Frontal cortex (tissue), 4 donors: ENCODE measurements at places on chromosomes 12 and 14. TPM values are rescaled to one million over a fixed set of nuclear protein-coding genes. Genes with fewer than 3 reads are reported as not detected.

GRCh38 chr14:75331471-75331870, 52.8 kb downstream of the FOS start:
- no peak for DNase-seq

GRCh38 chr12:53567961-53568808, 58.0 kb downstream of the ATF7 start:
- no peak for DNase-seq

- no peak for DNase-seq
These were observed 638 bp downstream of the LAG3 start for GRCh38 chr12:6772726-6773589.

DNA sequence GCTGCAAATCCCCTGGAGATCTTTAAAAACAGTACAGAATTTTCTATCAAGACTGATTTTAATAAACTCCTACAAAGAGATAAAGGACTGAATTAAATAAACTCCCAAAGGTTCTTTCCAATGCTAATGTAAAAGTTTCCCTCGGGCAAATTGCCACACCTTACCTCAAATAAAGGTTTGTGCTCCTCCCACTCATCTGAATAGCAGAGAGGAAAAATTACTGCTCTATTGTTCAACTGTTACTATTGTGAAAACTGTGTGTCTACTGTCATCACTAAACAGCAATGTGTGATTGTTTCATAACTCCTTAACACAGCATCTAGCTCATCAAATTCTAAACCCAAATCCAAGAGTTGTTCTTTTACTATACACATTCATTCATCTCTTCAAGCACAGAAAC, 3.2 kb downstream of the SPTLC2 start:
- no peak for DNase-seq

DNA sequence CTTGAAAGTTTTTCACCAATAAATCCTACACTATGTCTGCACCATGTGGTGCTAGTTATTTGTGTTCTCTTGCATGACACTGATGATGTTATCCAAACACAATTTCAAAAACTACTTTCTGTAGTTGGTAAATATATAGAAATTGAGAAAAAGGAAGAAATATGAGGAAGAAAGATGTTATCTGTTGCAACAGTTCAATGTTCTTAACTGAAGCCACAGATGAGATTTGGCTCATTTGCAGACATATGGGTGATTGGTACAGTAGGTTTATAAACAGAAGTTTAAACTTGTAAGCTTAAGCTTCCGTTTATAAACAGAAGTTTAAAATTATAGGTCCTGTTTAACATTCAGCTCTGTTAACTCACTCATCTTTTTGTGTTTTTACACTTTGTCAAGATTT, at the start of gene CLEC12A:
Gene CLEC12A, plus strand, starts transcription at position 229 of the 400 bp plus-strand sequence. CDS start 188 bp downstream, outside the sequence.
- no peak for DNase-seq

DNA sequence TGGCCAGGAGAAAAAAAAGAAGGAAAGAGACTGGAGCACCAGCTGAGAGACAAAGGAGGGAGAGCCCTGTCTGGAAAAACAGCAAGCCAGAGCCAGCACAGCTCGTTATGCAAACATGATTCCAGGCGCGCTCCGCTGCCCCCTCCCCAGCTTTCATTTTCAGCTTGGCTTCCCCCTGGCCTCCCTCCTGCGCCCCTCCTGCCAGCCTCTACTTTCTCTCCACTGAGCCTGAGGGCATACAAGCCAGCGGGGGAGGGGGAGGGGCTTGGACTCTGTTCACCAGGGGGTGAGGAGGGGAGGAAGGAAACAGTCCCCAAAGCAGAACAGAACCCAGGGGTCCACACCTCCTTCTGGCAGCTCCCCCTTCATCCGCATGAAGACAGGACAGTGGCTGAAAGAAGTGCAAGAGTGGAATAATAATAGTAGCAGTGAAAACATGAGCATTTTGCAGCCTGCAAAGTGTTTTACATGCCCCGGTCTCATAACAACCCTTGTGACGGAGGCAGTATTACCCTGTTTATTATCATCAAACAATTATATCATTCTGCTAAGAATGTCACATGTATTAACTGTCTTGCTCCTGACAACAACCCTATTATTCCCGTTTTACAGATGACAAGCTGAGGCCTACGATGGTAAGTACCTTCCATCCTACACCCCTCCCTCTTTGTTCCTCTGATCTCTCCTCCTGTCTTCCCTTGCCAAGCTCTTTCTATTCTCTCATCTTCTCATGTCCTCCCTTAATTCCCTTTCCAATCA, 24.2 kb downstream of the SMUG1 start:
- DNase-seq: no peak

GRCh38 chr12:42262271-42262670, 24.2 kb upstream of the YAF2 start:
- DNase-seq: no peak

GRCh38 chr12:32659908-32660440, 19.1 kb upstream of the DNM1L start:
- DNase-seq: no peak

GRCh38 chr12:26595806-26596205, 237.2 kb downstream of the ITPR2 start:
- no peak for DNase-seq

DNA sequence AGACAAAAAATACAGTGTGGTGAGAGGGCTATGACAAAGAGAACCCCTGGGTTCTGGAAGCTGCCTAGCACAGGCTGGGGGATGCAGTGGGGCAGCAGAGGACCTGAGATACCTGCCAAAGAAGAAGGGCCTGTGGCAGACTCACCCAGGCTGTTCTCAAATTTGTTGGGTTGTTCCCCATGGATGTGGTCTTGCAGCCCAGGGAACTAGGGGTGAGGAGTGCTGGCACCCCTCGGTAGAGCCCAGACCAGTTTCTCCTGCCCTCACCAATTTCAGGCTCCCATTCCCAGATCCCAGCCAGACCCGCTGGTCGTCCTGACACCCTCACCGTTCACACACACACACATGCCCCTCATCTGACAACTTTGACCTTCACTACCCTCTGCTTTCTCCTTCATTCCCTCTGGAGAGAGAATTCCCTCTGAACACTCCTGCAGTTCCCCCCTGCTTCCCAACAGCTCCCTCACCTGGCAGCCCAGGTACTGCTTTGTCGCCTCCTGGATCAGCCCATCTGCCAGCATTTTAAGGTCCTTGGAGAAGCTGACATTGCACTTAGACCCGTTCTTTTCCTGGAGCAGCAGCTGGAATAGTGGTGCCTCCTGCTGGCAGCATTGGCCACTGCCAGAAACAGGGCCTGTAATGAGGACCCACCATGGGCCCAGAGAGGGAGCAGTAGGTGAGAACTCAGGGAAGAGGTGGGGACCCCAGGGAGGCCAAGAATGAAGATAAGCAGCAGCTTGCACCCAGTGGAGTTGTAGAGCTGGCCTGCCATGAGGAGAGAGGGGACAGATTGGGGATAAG, 5.9 kb upstream of the GDF11 start:
- DNase-seq: no peak

DNA sequence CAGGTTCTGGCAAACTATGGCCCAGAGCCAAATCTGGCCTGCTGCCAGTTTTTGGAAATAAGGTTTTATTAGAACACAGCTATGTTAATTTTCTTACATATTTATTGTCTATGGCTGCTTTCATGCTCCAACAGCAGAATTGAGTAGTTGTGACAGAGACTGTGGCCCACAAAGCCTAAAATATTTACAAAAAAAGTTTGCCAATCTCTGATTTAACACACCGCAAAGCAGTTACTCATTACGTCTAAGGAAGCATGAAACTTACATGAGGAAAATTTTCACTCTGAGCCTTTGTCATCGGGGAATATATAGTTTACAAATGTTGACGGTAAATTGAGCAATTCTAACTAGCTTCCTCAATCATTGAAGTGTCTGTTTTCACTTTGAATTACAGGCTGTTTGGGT, 96.5 kb downstream of the UNC79 start:
- no peak for DNase-seq

- DNase-seq: no peak
These were observed 1.3 kb downstream of the MDGA2 start for GRCh38 chr14:47674148-47674542.

- no peak for DNase-seq
These were observed 51.3 kb downstream of the KCNA5 start for GRCh38 chr12:5094986-5095385.

- DNase-seq: no peak
These were observed 5.5 kb downstream of the AMN start for GRCh38 chr14:102927878-102928411.

- DNase-seq: no peak
These were observed 103.1 kb downstream of the ETV6 start for GRCh38 chr12:11752403-11753149.

DNA sequence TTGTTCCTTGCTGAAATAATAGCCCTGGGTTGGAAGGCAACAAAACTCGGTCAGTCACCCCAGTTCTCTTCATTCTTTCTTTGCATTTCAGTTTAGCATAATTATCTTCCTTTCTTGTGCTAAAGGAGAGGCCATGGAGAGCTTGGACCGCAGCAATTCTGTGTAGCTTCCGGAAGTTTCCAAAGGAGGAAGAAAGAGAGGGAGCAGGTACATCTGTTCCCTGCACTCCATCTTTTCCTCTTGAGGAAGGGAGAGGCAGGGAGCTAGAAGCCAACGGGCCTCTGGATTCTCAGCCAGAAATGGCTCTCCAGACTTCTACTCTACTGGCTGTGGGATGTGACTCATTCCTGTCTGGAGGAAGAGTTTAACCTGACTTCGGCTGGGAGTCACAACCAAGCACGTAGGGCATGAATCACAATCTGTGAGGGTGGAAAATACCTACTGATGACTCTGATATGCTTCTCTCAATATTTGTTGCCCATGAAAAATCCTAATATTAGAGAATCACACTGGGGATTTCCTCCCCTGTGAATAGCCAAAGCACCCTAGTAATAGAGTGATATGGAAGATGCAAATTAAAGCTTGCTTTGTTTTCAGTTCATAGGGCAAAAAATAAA, 17.0 kb downstream of the ANO6 start:
- peak; percentile 37 for DNase-seq

DNA sequence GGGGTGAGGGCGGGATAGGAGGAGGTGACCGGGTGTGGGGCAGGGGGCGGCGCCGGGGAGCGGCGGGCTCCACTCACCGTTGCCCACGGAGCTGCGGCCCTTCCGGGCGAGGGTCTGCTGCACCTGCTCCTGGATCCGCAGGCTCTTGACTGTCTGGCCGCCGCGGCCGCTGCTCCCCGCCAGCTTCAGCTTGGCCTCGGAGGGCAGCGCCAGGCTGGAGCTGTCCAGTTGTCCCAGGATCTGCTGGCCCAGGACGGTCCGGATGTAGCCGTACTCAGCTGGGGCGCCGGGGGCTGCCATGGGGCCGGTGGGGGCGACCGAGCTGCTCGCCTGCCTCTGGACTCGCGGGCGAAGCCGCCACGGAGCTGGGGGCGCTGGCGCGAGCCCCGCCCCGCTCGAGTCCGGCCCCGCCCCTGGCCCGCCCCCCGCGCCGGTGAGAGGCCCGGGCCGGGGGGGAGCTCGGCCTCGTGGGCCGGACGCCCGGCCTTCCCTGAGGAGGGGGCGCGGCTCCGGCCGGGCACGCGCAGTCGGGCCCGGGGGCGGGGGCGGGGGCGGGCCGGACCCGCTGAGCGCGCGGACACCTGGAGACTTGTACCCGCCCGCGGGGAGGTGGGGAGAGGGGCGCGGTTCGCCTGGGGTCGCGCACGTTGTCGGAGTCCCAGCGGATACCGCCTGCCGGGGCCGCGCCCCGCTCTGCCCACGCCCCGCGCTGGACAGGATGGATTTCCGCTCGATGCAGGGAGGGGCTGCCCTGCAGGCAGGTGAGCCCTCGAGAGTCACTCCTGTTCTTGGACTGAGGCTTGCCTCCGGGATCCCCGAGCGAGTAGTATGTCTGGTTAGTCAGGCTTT, at the start of gene PKP2:
Gene PKP2, minus strand, starts transcription at position 346 of the 849 bp plus-strand sequence. Its CDS starts 46 bp downstream, at position 300.
- DNase-seq: peak; percentile 76

DNA sequence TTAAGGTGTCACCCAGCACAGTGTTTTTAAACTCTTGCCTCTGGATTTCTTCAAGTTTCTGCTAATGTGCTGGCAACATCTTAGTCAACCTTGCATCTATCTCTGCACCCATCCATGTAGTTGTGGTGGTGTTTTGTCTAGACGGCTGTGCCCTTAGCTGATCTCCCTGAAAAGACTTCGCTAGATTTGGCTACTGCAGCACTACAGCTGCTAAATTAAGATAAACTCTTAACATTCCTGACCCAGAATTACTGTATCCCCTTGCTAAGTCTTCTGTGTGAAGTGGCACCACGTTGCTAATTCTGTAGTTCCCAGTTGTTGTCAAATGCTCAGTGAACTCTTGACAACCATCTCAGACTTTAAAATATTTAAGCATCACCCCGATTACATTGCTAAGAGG, 66.8 kb downstream of the SRGAP1 start:
- DNase-seq: no peak

RHOJ gene
- total RNA-seq: 4.5 TPM

ZFHX2 gene
- total RNA-seq: 1.2 TPM

SIX6 gene
- not detected for total RNA-seq

KRT86 gene
- under 0.01 TPM for total RNA-seq

MPHOSPH9 gene
- total RNA-seq: 96.2 TPM

AQP6 gene
- total RNA-seq: not detected

SLC5A8 gene
- 3.3 TPM for total RNA-seq

SOCS4 gene
- 44.0 TPM for total RNA-seq

POTEM gene
- not detected for total RNA-seq

SLCO1B1 gene
- not detected for total RNA-seq

KRT79 gene
- total RNA-seq: not detected
